ENCODE measurements at places on chromosomes 13 and 19.

- DNase-seq, result no peak
Observed at GRCh38 chr19:15437355-15438123, 12.2 kb downstream of the WIZ start.

DNA sequence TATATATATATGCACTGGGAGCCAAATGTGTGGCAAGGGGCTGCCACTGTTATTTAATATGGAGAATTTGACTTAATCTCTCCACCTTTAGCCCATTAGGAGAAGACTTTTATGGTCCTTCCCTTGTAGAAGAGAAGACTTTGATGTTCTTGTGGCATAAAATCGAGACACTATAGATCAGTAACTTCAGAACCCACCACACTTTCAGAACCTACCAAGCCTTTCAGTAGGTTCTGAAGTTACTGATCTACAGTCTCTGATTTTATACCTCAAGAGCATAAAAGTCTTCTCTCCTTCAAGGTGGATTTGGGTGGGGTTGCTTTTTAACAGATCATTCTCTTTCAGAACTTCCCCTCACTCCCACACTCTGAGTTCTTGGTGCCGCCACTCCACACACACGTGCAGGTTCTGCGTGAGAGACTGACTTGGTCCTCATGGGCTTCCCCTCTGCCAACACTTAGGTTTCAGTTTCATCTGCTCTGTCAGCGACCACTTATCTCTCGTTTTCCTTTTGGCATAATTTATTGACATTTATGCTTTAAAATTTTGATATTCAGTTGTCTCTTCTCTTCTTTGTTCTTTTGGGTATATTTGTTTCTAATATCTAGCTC lies 213.4 kb upstream of the PCDH17 start:
- no peak for DNase-seq

DNA sequence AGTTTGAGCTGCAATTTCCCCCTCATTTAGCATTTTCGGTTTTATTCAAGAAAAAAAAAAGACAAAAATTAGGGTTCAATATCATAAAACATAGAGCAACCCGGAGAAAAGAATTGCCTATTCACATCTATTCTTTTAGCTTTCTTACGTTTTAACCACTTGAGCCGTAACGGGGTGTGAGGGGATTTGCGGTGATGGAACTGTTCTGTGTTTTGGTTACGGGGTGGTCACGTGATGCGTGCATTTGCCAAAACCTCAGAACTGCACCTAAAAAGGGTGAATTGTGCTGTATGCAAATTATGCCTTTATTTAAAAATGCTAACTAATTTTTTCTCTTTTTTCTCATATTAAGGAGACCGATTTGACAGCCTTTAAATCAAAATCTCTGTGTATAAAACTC lies 22.1 kb downstream of the CLEC11A start:
- DNase-seq, result no peak

GRCh38 chr13:40026174-40026585 lies 370.7 kb downstream of the COG6 start:
- DNase-seq, result peak; percentile 2

DNA sequence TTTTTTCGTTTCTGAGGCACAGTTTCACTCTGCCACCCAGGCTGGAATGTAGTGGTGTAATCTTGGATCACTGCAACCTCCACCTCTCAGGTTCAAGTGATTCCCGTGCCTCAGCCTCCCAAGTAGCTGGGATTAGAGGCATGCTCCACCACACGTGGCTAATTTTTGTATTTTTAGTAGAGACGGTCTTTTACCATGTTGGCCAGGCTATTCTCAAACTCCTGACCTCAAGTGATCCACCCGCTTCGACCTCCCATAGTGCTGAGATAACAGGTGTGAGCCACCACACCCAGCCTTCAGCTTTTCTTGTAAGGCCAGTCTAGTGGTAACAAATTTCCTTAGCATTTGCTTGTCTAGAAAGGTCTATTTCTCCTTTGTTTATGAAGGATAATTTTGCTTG lies 46.2 kb downstream of the ZNF568 start:
- DNase-seq, result no peak

- DNase-seq, result no peak
Observed at GRCh38 chr13:30235216-30235615, 72.1 kb downstream of the KATNAL1 start.

DNA sequence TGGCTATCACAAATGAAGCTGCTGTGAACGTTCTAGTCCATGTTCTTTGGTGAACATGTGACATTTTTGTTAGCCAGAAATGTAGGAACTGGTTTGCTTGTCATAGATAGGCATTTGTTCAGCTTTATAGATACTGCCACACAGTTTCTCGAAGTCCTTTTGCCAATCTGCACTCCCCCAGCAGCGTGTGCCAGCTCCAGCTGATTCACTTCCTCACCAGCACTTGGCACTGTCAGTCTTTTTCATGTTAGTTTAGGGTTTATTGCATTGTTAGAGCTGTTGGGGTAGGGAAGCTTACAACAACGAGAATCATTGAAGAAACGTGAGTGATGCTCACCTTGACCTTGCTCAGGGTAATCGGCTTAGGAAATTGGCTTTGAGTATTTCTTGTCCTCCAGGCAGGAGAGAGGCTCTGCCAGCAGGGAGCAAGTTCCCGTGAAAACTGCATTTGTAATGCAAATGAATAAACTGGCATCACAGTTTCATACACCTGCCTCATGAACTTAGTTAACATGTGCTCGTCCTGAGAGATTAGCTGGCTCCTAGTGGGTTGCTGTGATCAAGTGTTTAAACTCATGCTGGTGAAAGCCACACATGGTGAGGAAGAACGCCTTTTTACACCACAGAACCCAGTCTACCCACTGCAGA lies 83.9 kb downstream of the ING1 start:
- no peak for DNase-seq

All from T-helper 22 cell (primary cell).